Activated T-cell treated with anti-CD3 and anti-CD28 coated beads, Interleukin-2, amount 50 U/mL, for 4 hours (primary cell): ENCODE measurements at places on chromosomes 2 and 18.

- no peak for DNase-seq
Measured at GRCh38 chr2:174777347-174778084, 13.2 kb upstream of the CHRNA1 start.

GRCh38 chr18:60067426-60068210 is 167.8 kb downstream of the PMAIP1 start:
- DNase-seq, result no peak

DNA sequence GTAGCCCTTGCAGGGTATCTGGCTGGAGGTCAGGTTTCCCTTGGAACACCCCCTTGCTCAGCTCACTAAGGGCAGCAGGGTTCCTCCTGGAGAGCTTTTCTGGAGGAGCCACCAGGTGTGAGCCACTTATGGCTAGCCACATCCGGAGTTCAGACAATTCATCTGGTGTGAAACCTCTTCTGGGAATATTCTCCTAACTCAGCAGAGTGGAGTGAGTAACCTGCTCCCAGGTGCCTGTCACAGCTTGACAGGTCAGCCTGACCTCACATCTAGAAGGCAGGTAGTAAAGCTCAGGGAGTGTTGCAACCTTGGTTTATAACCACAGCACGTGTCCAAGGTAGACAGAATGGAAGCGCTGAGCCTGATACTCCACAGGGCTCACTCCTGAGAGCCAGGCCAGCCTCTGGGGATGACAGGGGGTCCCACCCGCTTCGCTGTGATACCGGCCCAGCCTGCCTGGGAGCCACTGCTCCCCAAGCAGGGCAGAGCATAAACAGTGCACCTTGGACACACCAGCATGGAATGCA is 62.6 kb upstream of the TGFA start:
- DNase-seq, result no peak

- DNase-seq, result no peak
Measured at GRCh38 chr2:197710424-197711042, 5.4 kb downstream of the MARS2 start.

DNA sequence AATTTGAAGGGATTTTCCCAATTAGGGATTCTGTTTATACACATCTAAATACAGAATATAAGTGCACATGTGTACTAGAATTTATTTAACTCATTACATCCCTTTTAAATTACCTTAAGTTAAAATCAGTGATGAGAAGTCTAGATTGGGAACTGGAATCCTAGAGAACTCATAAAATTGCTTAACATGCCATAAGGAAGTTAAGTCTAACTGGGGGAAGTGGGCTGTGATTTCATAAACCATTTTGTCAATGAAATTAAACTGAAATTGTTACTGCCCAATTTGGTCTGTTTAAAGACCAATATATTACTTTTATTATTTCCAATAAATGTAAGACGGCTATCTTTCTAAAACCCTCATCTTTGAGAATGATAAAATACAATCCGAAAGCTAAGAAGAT is 72.3 kb upstream of the CD226 start:
- no peak for DNase-seq

DNA sequence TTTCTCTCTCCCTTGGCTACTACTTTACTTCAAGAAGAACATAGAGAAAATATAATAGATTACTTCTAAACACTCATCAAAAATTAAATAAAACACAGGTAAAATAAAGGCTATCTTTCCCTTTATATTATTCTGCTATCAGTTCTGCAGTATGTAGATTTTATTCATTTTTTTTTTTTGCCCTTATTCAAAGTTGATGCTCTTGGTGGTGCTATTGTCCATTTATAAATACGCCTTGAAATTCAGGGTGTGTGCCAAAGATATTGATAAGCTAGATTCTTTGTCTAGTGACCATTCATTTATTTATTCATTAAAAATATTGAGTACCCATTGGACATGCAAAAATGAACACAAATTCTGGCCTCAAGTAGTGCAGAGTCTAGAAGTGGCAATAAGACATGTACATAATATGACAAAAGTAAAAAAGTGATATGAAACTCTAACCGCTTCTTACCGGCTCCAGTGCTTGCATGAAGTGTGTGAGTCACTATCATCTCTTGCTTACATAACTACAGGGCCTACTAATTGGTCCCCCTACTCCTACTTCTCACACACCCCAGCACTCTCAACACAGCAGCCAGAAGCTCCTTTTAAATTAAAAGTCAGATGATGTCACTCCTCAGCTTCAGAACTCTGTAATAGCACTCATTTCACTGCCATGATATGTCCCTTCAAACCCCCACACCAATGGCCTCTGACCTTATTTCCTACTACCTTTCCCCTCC is 208.3 kb upstream of the FANCL start:
- no peak for DNase-seq

DNA sequence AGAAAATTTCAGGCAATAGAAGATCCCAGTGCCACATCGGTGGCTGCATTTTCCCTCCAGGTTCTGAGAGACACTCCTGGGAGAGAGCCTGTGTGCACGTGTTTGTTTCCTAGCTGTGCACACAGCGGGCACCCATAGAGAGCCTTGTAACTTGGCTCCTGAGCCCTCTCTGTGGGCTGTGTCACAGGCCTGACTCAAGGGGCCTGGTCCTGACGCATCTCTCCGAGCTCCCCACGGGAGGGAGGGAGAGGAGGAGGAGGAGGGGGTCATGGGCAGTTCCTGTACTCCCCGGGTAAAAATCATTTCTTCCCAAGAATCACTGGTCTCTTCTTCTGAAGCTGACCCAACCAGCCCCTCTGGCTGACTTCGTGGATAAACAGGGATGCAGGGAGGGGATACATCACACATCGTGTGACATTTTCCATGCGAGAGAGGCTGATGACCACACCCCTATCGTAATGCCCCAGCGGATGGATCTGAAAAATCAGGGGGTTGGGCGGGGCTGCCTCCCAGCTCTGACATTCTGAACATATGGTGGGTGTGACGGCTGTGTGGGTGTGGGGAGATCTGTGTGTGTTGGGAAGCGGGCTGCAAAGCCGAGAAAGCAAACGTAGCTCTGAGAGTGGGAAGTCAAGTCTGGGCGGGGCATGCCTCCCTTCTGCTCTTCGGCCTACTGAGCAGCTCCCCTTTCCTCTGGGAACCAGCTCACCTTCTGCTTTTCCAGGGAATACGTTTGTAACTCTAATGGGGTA is 308.3 kb upstream of the HS6ST1 start:
- DNase-seq, result no peak

DNA sequence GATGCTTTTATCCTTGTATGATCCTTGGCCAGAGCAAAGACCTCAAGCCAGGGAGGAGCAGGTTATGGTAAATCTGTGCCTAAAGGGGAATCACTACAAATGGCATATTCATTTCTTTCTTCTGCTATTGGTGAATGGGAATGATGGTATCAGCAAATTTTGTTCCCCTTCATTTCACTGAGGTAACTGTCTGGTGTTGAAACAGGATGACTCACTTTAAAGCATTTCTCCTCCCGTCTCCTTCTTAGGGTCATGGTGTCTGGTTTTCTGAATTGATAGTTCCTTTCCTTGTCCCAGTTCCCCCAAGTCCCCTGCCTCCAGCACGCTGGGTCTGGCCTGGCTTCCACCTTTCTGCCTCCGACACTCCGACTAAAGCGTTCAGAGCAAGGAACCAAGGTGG is 109.2 kb downstream of the MREG start:
- DNase-seq, result no peak

GRCh38 chr2:204018717-204019116 is 82.2 kb downstream of the ICOS start:
- DNase-seq, result no peak

- no peak for DNase-seq
Measured at GRCh38 chr18:63166142-63166541, 153.4 kb downstream of the BCL2 start.

- DNase-seq, result no peak
Measured at GRCh38 chr2:204335451-204336058, 209.7 kb upstream of the PARD3B start.

DNA sequence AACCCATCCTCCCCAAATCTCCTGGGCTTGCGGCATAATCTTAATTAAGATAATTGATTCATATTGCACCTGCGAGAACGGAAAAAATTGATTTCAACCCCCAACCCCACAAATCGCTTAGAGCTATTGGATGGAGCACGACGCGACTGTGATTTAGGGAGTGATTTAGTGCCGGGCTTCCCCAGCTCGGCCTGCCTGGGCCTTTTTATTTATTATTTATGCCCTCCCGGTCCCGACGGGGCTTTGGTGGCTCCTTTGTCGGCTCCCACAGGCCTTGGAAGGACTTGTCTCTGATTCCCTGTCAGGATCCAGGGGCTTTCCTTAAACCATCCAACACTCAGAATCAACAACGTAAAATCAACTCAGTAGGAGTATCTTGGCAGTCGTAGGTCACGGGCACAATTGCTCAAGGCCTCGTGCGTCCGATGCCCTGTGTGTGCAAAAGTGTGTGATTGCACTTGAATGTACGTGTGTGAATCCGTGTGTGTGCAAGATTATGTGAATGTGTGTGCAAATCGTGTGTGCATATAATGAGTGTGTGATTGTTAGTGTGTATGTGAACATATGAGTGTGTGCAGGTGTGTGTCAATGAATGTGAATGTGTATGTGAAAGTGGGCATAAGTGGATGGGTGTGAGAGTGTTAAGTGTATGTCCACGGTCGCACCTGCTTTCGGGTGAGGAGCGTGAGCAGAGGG is 4.3 kb upstream of the NEUROD1 start:
- DNase-seq, result no peak

GRCh38 chr2:151007365-151007764 is 254.3 kb downstream of the RBM43 start:
- no peak for DNase-seq
